Calu3 (cell line): ENCODE measurements at places on chromosomes 5 and 9. TPM values are rescaled to one million over a fixed set of nuclear protein-coding genes. Genes with fewer than 3 reads are reported as not detected.
A peak's percentile ranks its signal among the peaks of the same experiment; 100 is the strongest.

Gene C5orf15
- total RNA-seq = 104 TPM in 2 replicates

DNA sequence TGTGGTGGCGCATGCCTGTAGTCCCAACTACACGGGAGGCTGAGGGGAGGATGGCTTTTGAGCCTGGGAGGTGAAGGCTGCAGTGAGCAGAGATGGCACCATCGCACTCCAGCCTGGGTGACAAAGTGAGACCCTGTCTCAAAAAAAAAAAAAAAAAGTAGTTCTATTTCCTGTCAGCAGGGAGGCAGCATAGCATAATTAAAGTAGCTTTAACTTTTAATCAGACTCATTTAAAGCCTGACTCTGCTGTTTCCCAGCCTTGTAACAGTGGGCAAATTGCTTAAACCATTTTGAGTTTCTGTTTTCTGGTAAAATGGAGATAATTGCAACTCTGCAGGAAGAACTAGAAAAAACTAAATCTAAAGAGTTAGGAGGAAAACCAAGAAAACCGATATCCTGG, 31.2 kb downstream of the CNOT6 start:
- DNase-seq = no peak

GRCh38 chr5:121399879-121400278, 451.8 kb upstream of the FTMT start:
- DNase-seq = no peak

GRCh38 chr9:74245866-74246497, 251.2 kb upstream of the RORB start:
- DNase-seq = no peak

- DNase-seq = peak; percentile 19
These were observed 83.1 kb downstream of the JMY start for GRCh38 chr5:79318935-79319614.

DNA sequence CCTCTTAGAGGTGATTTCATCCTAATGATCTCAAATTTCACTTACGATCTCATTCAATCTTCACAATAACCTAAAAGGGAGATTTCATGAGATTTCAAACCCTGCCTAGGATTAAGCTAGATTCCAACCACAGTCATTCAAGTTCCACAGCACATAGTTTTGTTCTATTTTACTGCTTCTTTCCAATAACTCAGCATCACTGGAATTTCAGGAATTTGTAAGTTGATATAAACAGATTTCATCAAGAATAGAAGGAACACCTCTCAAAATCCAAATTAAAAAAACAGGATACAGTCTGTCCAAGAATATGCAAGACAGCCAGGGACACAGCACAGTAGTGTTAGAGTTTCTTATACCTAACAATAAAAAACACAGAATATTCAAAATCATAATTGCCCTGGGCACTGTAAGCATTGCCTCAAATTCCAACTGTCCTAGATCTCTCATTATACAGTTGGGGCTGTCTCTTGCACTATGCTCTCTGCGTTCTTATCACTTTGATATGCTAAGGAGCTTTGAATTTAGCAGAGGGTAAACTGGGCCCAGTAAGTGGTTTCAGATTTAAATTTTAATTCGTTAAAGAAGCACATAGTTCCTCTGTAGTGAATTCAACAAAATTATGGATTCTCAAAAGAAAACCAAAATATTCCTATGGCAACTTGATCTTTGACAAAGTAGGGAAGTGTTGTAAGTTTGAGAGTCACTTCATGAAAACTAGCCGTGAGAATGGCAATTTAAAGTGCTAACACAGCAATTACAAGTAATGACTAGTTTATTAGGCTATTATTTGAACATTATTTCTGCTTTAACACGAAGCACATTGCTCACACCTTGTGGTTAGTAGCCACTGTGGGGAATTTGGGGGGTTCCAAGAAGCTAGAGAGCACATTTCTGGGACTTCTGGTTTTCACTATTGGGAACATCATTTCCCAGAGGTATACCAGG, 478.6 kb upstream of the C9orf72 start:
- no peak for DNase-seq

Gene WNT8A
- not detected in 2 replicates for total RNA-seq

DNA sequence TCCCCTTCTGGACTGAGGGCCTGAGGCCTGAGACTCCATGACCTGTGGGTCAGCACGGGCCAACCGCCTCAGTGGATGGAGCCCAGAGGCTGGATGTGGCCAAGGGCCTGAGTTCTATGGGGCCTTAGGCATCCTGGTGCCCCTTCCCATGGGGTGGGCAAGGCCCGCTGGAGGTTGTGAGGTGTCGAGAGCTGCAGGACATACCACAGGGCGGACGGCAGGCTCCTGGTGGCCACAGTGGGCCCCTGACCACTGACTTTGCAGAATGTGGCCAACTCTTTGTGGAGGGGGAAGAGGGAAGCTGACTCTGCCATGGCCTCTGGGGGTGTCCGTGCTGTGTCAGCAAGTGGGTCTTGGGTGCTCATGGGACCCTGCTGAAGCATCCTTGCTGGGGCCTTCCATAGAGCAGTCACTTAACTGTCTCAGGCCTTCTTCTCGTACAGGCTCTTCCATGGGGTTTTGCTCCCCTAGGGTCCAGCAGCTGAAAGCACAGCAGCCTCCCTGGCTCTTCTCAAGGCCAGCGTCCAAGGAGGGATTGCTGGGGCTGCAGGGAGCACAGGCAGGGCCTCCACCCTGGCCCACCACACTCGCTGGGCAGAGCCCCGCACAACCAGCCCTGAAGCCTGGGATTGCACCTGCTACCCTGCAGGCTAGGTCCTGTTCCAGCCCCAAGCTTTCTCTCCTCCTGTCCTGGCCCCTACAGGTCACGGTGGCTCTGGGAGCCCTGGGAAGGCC, 21.6 kb upstream of the SLC9A3 start:
- no peak for DNase-seq

DNA sequence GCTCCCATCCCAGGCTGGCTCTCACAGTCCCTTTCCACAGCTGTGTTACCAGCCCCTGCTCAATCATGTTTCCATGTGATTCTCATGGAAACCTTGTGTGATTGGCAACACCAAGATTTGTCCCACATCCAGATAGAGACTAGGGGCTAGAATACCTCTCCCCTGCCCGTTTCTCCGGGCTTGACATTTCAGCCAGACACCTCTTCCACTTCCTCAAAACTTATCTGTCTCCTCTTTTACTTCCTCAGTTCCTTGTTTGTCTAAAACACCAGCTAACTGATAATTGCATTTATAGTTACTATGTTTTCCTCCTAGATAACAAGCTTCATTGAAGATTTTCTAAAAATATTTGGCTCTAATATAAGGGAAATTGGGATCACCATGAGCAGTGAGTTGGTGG, 16.6 kb upstream of the KCNMB1 start:
- DNase-seq = no peak

DNA sequence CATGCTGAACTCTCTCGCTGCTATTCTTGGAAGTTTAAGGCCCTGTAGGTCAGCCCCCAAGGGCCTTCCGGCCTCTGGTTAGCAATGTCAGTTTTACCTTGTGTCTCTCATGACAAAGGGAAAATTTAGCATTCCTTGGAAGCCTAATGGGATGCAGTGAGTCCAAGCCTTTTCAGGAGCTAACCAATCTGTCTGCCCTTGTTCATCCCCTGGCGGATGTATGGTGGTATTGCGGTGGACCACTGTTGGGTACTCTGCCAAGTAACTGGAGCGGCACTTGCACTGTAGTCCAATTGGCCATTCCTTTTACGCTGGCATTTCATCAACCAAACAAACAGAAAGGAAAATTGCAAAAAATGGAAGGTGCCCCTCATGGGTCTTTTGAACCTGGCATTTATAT, 318.4 kb upstream of the NMUR2 start:
- no peak for DNase-seq

Gene CDH9
- not detected in 2 replicates for total RNA-seq

Gene CDX1
- total RNA-seq = not detected in 2 replicates

DNA sequence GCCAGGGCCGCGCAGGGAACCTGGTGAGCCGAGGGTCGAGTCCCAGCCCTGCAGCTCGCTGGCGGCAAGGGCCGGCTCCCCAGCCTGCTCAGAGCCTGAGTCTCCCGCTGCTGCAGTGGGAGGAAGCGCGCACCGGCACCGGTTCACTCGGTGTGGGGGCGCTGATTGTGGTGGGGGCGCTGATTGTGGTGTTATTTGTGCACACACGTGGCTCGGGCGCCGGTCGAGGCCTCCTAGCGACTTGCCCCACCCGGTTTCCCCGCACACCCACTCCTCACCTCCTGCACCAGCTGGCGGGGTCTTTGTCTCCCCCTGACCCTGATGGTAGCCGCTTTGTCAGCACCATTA, 266.7 kb downstream of the NSG2 start:
- no peak for DNase-seq

DNA sequence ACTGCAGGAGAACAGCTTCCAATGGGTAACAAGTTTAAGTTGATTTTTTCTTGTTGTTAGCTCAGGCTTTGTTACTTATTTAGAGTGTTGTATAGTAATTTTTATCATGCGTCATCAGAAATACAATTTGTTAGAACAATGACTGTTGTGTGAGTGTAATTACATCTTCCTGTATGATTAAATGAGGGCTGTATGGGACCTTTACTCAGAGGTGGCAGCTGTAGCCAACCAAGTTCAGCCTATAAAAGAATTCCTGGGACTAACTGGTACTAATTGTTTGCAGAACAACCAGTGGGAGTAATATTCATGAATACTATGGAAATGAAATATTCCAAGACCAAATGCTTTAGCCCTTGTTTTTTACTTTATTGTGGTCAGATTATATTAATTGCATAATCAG, 30.8 kb upstream of the TJP2 start:
- DNase-seq = no peak

Gene CDC20B
- not detected in 2 replicates for total RNA-seq

GRCh38 chr5:142770650-142771609, 753 bp downstream of the ARHGAP26 start:
- peak; percentile 83 for DNase-seq

GRCh38 chr5:172441262-172441751, 13.0 kb downstream of the SH3PXD2B start:
- DNase-seq = no peak

Gene ORM2
- not detected in 2 replicates for total RNA-seq

GRCh38 chr5:137470111-137470920, 28.8 kb downstream of the SPOCK1 start:
- no peak for DNase-seq

Gene LPAR1
- total RNA-seq = 6.3 and 7.1 TPM in 2 replicates

DNA sequence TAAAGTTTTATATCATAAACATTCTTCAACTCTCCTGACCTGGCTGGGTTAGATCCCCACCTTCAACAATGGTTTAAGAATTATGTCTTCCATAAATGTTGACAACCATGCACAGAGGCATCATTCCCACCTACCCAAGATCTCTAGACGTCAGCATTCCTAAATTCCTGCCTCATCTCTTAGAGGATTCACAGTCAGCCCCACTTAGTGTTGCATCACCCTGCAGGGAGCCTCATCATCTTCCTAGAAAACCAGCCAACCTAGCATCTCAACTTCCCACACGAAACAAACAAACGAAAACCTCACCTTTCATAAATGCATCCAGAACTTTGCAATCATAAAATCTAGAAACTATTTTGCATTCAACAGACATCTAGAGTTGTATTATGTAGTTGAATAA, 816.1 kb upstream of the C9orf72 start:
- no peak for DNase-seq

DNA sequence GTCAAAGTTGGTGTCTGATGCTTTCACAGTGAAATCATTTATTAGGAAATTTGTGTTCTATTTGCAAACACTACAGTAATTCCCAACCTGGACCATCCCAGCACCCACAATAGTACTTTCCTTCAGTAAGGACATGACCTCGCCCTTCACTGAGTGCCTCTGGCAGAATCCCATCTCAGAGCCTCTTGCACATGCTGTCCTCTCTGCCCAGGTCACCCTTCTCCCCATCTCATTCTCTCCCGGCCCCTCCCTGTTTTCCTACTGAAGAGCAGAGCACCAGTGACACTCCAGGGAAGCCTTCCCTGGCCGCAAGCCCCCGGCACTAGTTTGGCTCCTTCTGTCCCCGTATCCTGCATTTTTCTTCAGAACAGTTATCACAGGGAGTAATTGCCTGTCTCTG, 220.4 kb downstream of the MAPKAP1 start:
- DNase-seq = no peak

GRCh38 chr5:24591426-24591825, 53.4 kb downstream of the CDH10 start:
- no peak for DNase-seq

DNA sequence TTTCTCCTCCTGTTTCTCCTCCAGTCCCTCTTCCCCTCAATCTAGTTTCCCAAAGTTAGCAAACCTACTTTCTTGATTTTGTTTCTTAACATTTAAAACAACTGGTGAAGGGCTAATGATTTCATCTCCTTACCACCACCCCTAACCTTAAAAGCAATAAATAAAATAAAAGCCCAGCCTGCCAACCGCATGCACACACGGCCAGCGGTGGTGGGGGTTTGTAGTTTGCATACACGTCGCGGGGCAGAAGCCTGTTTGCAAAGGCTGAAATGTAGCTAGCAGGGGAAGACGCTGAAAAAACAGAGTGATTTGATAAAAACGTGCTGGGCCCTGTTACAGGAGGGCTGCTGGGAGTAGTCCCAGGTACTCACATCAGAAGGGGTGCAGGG, 1.9 kb upstream of the DMRT2 start:
- DNase-seq = no peak

DNA sequence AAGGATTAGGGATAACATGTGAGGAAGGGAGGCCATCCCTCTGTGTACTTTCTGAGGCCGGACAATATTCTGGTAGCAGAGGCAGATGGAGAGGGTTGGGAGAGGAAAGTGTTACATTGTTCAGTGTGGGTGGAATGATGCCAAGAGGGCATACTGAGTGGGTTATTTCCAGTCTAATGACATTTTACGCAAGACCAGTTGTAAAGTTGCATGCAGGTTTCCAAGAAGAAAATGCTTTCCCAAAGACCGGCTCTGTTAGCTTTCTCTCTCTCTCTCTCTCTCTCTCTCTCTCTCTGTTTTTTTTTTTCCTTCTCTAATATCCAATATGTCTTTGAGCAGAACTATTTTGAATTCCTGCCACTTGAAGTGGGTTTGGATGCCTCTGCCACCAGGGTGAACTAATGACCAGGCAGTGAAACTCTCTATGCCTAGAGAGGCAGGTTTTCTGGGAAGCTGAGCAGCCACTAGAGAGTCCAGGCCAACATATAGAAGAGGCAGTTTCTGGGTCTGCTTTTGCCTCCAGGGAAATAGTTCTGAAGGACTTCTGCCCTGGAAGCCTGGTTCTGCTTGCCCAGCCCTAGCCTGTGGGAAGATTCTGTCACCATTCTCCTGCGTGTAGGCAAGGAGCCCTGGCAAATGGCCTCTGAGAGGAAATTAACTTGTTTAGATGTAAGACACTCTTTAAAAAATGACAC, 24.4 kb upstream of the ZNF366 start:
- no peak for DNase-seq

DNA sequence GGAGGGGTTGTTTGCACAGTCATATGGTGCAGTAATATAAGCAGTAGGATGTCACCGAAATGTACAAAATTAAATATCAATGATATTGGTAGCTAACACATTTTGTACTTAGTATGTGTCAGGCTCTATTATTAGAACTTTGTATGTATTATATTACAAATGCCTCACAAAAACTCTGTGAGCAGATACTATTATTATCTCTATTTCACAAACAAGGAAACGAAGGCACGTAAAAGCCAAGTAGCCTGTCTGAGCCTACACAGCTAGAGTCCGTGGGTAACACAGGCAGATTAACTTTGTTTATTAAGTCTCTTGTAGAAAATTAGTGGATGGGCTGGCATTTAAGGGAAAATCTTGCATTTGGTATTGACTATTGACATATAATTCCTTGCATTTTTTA, 284.3 kb upstream of the DAB2 start:
- DNase-seq = no peak

Gene PTPN3
- total RNA-seq = 25.0 and 28.3 TPM in 2 replicates

- no peak for DNase-seq
These were observed 87.4 kb upstream of the PCA3 start for GRCh38 chr9:76676857-76677256.
